ENCODE measurements at places on chromosomes 11 and 22.

GRCh38 chr11:76610871-76611475, 59.6 kb downstream of the LRRC32 start:
- no peak for DNase-seq

GRCh38 chr11:84313830-84314359, 1027.7 kb upstream of the CCDC90B start:
- DNase-seq = no peak

DNA sequence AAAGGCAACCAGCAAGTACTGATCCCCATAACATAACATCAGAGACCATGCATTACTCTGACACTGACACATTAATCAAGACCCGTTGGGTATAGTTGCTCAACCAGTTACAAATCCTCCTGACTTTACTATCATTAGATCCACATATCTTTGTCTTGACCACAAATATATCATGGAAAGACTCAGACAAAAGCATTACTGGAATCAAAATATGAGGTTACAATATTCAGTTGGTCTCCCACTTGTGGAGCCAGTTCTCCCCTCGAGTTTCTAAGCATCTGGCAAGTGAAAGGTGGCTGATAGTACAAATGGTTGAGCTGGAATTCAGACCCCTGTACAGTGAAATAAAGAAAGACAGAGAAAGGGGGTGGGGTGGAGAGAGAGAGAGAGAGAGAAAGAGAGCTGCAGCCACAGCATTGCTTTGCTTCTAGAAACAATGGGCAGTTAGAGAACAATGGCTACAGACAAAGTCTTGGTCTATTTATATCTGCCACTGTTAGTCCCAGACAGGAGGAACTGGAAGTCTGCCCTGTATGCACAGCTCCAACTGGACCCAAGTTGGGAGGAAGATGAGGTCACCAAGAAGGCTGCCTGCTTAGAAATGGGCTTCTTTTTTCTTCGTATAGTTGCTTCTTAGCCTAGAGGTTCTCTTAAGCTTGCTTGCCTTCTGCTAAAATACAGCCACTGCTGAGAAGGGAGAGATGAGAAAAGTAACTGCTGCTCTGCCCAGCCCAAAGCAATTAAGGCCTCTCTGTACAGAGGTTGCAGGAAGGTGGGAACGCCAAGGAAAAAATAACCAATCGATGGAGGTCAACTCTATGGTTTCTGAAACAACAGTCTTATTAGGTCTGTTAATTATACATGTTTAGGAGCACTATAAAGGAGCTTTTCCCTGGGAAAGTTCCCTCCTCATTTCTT, 85.5 kb downstream of the ETS1 start:
- DNase-seq = no peak

GRCh38 chr11:118998388-118998717, 415 bp downstream of the CENATAC start:
- no peak for DNase-seq

DNA sequence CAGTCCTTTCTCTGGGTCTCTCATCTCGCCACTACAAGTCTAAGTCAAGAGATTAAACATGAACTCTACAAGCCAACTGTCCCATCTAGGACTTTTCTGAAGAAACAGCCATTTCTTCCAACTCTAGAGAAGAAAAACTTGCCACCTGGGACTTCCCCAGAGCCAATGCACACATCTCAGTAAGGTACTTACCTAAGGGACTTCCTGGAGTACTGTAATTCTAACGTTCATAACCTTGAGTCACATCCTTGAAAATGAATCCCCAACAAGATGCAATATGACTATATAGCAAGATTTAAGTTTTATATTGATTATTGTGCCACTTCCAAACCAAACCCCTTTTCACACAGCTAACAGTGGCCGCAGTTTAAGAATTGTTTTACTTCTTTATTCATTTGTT, 11.9 kb upstream of the ISX start:
- DNase-seq = no peak

GRCh38 chr11:94876645-94877442, 96.5 kb downstream of the CWC15 start:
- peak; percentile 65 for DNase-seq

DNA sequence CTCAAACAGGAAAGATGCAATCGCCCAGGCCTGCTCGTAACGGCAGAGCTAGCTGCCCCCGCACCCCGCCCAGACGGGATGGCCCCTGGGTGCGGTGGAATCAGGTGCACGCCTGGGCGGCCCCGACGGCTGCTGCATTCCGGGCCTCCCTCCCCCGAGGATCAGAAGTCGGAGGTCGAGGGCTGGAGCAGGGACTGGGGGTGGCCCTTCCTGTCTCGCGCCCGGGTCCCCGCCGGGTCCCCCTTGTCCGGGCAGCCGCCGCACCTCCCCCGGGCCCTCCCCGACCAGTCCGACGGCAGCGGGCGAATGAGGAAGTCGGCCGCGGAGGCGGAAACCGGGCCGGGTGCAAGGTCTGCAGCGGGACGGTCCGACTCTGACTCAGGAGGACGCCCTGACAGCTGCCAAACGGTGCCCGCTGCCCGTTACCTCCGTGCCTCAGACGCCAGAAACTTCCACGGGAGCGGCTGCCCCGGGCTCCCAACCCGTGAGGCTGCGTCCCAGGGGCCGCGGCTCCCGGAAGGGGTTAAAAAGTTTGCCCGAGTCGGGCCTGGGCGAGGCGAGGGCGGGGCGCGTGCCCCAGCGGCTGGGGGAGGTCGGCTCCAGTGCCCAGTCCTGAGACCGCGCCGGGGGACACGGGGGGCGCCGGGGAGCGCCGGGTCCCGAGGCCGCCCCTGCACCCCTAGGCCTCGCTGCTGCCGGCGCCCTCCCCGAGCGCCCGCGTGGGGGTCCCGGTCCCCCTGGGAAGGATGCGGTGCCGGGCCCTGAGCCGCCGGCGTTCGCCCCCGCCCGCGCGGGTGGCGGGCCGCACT, 663 bp downstream of the MYH9 start:
- DNase-seq = peak; percentile 87

DNA sequence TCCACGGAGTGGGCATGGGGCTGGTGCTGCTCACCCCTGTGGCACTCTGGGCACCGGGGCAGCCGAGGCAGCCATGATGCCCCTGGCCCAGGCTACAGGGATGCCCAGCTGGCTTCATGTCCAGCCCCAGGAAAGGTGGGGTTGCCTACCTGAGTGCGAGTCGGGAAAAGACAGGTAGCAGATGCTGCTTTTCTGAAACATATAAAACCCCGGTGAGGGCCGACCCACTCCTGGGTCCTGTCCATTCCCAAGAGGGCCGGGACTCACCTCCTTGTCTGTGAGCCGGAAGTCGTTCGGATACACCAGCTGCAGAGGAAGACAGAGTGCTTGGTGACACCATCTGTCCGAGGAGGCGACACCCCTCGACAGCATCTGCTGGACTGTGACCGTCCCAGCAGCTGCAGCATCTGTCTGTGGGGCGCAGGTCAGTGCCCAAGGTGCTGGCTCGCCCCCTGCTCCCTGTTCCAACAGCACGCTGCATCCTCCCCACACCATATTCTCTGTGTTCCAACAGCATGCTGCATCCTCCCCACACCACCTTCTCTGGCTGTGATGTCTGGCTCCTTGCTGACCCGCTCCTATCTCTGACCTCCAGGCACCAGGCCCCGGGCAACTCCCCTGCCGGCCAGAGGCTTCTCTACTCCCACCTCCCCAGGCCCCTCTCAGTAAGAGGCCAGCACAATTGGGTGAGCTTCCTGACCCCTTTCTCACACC, 8.0 kb downstream of the DENND6B start:
- no peak for DNase-seq

DNA sequence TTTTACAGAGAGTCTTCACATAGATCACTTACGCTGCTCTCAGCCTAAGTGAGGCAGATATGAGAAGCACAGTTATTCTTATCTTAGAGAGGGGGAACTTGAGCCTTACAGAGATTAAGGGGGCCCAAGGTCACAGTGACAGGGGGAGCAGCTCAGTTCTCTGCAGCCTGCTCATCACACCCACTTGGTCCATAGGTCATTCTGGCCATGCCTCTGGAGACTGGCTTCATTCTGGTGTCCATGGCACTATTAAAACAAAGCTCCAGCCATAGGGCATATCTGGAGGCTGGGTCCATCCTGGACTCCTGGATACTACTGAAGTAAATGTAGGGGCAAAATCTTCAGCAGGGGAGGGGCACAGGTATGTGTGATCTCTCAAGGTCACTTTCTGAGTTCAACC, 5.9 kb downstream of the SLC5A4 start:
- peak; percentile 48 for DNase-seq

DNA sequence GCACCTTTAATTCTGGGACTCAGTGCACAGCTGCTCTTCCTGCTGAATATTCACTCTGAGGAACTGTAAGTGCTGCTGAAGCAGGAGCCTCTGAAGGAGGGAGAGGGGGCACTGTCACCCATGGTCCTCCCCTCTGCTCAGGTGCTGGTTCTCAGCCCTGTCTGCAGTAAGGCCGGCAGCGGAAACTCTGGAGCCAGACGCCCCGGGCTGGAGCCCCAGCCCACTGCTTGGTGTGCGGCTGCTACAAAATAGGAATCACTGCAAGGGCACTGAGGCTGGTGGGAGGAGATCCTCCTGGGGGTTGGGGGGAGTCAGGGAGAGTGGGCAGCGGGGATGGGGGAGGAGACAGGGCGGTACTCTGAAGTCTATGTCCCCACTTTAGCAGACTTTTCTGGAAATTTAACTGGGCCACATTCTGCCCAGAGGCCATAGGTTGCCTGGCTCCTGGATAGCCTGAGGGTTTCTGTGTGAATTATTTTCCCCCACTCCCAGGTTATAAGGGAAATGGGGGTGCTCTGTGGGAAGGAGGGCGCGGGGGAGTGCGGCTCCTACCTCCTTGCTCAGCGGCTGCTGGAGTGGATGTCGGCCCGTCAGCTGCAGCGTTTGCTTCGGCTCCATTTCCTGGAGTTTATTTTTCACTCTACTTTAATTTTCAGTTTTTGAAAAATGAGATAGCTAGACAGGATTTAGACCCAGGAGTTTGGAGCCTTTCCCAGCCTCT, 33.6 kb downstream of the TBC1D22A start:
- DNase-seq = no peak

- peak; percentile 47 for DNase-seq
These were observed 16.4 kb upstream of the KAT5 start for GRCh38 chr11:65695459-65696241.

DNA sequence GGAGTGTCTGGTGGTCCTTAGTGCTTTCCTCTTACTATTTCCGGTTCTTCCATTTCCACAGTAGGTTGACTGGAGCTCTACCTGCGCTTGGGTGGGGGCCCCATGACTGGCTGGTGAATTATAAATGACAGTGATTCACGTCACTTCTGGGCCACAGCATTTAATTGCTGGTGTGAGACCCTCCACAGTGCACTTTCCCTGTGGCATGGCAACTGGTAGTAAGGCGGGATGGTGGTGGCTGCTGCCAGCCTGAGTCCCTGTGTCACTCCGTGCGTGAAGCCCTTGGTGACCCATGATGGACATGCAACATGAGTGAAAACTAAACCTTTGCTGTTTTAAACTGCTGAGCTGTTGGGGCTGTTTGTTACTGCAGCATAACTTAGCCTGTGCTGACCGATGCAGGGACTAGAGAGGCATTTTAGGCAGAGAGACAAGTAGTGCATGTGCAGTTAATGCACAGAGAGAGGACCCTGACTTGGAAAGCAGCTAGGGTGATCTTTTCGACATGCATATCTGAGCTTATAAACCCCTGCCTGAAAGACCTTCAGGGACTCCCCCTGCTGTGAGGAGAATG, 3.1 kb downstream of the PRDM11 start:
- no peak for DNase-seq

DNA sequence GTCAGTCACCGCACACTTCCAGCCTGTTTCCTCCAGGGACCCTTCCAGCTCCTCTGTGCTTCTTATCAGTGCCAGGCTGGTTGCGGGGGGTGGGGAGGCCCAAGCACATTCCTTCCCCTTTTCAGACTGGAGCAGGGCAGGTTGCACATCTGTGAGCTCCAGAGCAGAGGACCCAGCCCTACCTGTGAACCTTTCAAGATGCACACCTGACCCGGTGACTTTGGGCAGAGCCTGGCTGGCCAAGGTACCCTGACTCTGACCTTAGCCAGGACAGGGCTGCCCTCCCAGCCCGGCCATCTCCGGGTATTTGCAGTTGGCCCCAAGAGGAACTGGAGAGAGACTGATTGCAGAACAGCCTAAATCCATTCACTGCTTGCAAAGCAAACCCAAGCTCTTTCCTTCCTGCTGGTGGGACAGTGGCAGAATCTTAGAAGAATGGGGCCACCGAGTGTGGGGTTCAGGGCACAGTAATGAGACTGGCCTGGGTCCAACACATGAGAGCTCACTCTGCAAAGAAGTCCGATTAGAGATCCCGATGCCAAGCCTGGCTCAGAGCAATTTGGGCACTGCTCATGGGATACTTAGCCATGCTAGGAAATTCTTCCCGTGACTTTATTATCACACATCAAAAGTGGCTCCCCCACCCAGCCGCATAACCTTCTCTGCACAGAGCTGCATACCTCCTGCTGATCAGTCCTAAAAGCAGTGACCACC, 64.7 kb upstream of the CCND1 start:
- no peak for DNase-seq

DNA sequence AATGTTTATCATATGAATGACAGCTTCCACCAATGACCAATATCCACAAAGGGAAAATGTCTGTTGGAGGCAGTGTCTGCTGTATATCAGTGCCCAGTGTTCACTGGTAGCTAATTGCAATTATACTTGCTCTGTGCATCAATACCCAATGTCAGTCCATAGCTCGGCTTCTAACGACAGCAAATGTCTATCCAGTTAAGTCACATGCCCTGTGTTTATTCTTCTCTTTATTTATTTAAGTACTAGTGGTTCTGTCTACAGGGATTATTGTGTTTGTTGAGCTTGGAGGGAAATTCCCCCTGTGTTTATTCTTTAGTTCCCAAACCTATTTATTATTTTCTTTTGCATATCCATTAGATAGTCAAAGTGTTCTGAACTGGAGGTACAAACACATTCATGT, 18.6 kb downstream of the TSKU start:
- no peak for DNase-seq

DNA sequence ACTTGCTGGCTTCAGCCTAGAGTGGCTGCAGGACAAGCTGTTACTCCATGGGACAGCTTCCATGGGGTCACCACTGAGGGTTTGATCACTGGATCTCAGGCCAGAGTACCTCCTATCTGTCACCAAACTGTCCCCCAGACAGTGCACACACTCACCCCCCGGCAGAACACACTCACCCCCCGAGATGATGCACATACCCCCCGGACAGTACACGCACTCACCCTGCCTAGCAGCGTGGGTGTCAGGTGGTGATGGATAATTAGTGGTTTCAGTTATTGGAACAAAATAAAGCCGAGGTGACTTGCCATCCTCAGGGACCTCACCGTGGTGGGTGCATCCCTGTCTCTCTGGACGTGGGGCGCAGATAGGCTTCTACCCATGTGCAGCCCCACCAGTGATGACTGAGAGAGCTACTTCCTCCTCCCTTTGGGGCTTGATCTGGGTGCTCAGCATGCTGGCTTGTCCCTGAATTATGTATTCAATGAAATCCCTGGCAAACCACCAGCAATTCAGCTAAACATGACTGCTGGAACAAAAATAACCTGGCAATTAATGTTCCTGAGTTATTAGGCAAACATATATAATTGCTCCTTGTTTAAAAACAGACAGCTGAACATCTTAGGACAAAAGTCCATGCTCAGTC, 18.9 kb downstream of the TANGO2 start:
- DNase-seq = no peak

Measured in small intestine (tissue), 16 donors.